ENCODE measurements at places on chromosomes 12 and 14.

DNA sequence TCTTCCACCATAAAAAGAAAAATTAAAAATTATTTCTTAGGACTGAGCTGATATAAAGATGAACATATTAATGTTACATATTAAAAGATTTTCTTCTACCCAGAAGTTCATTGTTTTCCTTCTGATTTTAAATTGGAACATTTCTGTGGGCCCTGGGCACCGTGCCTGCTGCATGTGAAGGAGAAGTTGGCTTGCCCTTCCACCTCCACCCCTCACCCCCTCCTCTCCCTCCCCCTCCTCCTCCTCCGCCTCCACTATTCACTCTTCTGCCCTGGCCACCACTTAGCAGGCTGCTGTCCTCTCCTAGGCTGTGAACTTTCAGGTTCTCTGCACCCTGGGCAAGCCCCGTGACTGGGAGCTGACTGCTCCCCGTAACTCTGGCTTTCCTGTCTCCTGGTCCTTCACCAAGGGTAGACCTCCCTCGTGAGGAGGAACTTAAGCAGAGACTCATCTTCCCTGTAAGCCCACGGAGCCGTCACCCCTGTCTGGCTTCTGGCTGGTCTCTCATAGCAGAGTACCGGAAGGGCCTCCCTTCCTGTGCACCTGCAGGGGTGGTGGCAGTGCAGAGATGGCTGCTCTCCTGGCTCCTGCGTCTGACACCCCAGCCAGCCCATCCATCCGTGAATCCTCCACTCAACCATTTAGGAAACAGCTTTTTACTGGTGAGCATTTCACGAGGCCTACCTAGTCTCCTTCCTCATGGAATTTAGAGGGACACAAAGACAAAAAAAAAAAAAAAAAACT lies 12.8 kb downstream of the TUNAR start:
- no peaks in the 10 kb centered on the region for H3K27me3 ChIP-seq
- no peak overlapping the region for H3K4me3 ChIP-seq
- no peak for DNase-seq

DNA sequence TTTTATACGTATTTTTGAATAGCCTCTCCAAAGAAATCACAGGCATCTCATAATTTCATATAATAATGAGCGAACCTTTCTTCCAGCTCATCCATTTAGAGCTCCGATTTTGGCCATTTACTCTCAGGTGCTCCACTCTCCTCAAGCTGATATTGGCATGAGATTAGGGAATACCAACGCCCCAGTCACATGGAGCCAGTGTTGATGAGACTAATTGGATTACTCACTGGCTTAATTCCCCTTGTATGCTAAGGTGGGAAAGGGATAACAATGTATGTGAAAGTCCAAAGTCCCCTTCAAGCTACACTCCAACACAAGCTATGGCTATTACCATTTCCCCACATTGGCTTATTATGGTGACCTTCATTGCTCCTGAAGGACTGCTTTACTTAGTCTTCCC lies 76.6 kb upstream of the NAV3 start:
- no peak for DNase-seq
- H3K27ac ChIP-seq: no peak overlapping the region
- no peak overlapping the region for H3K4me3 ChIP-seq
- no peaks in the 10 kb centered on the region for H3K4me1 ChIP-seq
- no peaks in the 10 kb centered on the region for H3K27me3 ChIP-seq

DNA sequence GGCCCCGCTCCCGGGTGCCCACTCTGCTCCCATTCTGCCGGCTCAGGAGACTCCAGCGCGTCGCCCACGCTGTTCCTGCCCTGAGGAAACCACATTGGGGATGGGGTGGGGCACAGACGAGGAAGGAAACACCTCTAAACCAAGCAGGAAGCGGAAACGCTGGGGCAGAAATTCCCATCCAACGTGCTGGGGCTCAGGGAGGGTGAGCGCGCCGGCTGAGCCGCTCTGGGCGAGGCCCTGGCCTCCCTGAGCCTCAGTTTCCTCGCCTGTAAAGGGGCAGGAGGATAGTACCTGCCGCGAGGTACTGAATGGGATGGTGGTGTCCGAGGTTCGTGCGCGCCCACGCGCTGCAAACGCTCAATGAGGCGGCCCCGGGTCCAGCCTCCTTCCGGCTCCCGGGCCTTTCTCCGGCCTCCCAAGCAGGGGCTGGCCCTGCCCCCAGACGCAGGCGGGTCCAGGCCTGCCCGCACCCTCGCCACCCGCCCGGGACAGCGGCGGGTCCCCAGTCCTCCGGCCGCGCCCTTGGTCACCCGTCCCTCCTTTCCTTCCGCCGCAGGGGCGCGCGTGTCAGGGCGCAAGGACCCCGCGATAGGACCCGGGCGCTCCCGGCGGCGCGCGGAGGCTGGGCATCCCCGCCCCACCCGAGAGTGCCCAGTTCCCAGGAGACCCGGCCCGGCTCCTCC lies 673 bp downstream of the BEGAIN start:
- peak overlapping the region; percentile 39 for H3K4me3 ChIP-seq
- H3K27me3 ChIP-seq: peaks cover 38% of the 10 kb centered on the region
- H3K4me1 ChIP-seq: peaks cover 2% of the 10 kb centered on the region
- H3K36me3 ChIP-seq: no peaks in the 10 kb centered on the region

GRCh38 chr14:54330876-54331275 lies 65.9 kb upstream of the CDKN3 start:
- H3K27me3 ChIP-seq: peaks cover 32% of the 10 kb centered on the region
- no peaks in the 10 kb centered on the region for H3K4me1 ChIP-seq
- H3K4me3 ChIP-seq: no peak overlapping the region
- DNase-seq: no peak

DNA sequence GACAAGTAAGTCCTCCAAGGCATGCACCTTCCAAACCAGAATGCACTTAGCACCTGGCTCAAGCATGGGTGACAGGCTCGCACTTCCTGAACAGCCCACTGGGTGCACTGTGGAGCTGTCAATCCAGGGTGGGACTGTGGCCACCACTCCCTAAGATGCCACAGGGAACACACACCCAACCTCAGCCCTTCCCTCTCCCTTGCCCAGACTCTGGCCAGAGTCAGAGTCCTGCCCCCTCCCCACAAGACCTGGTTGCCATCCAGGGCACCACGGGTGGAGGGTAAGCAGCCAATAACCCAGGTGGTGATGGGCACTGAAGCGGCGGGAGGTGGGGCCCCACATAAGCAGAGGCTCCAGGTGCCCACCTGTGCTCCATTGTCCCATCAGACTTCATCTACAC lies 160.6 kb downstream of the MYRFL start:
- no peaks in the 10 kb centered on the region for H3K4me1 ChIP-seq

DNA sequence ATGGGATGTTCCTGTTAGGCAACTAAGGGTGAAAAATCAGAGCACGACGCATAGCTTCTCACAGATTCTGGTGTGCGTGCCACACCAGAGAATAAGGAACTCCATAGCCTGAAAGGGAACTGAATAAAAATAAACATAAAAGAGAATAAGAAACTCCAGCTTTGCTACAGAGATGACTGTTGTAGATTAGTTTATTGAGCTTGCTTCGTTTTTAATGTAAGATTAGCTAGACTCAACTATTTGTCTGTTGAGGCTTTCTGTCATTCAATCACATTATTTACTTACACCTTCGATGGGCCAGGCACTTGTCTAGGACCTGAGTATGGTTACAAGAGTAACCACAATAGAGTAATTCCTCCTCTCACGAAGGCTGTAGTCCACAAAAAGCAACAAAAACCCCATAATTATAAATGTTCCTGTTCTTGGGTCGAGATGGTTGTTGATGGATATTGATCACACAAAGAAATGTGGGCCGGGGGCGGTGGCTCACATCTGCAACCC lies 807 bp upstream of the ZCCHC8 start:
- H3K27ac ChIP-seq: peak overlapping the region; percentile 99
- H3K27me3 ChIP-seq: no peaks in the 10 kb centered on the region
- DNase-seq: no peak
- H3K4me3 ChIP-seq: peak overlapping the region; percentile 97

Measured in activated CD8-positive, alpha-beta memory T cell treated with anti-CD3 and anti-CD28 coated beads, Interleukin-2, amount 10 ng/mL, durations not matched to agents 7 days and 5 days (primary cell).